Inflammatory macrophage treated with lipopolysaccharide for 4 hours (primary cell): ENCODE measurements at places on chromosomes 13 and 19.

- no peak for DNase-seq
These were observed 20.1 kb upstream of the RAB20 start for GRCh38 chr13:110581506-110582185.

DNA sequence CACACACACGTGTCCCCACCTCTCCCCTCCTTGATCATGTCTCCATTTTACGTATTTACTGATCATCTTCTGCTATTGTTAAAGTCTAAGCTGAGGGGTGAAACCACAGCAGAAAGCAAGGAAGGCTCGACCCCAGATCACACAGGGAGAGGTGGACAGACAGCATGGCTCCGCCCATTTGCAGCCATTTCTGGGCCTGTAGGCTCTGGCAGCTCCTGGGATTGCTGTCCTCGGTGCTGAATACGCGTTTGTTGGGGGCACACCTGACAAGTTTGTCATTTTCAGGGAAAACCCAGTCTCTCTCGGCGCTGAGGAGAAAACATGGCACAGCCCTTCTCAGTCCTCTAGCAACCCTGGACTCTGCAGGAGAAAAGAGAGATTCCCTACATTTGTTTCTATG, 8.0 kb downstream of the TMEM86B start:
- DNase-seq: no peak

DNA sequence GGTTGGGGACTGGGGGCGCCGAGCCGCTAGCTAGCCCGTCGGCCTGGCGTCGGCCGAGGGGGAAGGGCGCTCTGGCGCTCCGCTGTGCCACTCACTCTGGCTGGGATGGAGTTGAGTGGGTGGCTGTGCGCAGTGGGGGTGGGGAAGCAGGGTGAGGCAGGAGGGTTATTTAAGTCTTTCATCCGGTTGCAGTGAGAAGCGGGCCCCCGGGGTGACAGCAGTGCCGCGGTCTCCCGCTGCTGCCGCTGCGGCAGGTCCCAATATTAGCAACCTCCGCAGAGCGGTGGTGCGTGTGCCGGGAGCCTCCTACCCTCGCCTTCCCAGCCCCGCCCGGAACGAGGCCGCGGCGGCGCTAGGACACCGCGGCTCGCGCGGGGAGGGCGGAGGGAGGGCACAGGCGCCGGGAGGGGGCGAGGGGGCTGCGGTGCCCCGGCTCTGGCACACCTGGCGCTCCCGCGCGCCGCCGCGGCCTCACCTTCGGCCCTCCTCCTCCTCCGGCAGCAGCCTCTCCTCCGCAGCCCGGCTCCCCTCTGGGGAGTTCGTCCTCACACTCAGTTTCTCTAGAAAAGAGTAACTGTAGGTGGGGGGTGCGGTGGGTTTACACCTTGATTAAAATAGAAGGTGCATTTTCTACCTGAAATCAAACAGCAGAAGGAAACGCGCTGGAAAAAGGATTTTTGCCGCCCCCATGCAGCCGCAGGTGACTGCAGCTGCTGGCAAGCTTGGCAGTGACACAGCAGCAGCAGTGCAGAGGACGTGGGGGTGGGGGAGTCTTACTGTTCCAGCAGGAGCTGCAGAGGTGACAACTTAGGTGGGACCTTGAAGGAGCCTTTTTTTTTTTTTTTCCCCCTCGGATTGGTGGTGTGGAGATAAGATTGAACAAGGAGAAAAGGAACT, 4.5 kb downstream of the FGF9 start:
- DNase-seq: no peak

DNA sequence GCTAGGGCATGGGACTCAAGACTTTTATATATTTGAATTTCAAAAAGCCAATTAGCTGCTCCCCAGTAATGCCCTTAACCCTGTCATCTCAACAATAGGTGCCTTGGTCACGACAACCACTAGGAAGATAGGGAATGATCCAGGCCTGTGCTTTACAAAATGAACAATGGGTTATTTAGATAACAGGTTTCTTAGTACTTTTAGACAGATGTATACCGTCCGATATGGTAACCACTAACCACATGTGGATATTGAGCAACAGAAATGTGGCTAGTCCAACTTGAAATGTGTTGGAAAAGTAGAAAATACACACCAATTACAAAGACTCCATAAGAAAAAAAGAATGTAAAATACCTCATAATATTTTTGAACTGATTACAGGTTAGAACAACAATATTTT, 201.2 kb downstream of the LHFPL6 start:
- DNase-seq: no peak

- DNase-seq: no peak
These were observed 14.9 kb downstream of the ZNF283 start for GRCh38 chr19:43842007-43842406.

- DNase-seq: no peak
These were observed 11.7 kb upstream of the FAM216B start for GRCh38 chr13:42769650-42770049.

DNA sequence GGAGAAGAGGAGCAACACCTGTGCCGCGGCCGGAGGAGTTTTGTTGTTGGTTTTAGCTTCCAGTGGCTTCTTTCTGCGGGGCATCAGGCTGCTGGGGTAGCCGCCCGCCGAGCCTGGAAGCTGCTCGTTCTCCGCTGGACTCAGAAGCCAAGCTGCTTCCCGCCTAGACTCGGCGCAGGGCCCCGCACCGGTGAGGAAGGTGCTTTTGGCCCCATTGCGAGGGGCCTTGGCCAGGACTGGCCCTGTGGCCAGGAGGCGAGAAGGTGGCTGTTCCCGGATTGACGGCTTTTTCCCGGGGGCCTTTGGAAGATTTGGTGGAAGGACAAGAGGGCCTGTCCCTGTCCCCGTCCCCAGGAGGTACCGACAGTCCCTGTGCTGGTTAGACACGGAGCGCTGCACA, 28.8 kb downstream of the CERS1 start:
- DNase-seq: no peak

DNA sequence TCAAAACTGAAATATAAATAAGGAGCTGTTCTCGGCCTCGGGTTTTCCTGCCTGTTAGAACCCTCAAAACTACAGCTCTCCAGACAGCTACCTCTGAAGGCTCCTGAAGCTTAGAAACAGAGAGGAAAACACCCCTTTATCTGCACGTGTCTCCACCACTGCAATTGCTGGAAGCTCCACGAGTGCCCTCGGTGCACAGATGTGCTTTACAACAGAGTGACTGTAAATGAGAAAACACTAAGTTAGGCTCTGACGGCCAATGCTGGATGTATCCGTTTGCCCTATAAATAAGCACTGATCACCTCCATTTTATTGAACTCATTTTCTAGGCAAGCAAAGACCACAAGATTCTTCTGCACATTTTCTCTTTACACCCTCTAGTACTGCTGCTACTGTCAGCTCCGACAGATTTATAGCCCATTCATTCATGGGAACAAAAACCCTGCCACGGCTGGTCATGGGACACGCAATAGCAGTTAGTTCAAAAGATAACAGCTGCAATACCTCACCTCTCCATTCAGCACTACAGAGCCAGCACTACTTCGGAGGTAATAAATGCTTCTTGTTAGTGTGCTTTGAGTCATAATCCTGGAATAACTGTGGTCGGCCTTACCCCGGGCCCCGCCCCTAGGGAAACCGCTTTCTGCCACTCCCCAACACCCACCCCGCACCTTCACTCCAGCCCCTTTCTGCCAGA, 241.1 kb upstream of the ZNF507 start:
- no peak for DNase-seq

DNA sequence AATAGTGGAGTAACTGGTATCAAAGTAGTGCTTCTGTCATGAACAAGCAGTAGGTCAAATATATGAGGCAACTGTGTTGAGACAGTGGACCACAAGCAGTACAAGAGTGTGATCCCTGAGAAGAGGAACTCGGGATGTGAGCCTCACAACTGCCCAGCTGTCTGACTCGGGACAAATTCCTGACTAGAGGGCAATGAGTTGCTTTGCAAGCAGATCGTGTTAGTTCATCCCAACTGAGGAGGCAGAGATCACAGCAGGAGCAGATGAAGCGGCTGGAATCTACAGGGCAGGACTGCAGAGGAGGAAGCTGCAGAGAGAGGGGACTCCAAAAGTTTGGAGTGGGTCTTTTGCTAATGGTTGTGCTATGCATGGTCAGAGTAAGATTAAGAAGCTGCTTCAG, 741.1 kb downstream of the DIAPH3 start:
- no peak for DNase-seq

DNA sequence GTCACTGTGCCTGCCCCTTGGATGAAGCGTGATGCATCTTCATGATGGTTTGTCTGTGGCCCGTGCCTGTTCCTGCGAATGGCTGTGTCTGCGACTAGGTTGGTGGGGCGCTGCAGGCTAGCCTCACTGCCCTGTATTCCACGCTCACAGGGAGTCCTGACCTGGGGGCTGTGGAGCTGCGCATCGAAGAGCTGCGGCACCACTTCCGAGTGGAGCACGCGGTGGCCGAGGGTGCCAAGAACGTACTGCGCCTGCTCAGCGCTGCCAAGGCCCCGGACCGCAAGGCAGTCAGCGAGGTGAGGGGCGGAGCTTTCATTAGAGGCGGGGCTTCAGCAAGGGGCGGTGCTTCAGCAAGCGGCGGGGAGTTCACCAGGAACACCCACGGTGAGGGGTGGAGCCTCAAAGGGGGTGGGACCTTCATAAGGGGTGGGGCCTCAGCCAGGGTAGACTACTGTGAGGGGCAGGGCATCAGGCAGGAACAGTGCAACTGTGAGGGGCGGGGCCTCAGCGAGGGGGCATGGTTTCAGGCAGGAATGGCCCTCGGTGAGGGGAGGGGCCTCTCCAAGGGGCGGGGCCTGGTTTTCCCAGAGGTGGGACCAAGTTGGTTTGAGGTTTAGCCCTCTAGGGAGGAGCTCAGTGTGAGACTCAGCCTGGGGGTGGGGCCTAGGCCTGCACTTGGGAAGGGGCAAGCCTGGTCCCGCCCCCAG, 17.2 kb downstream of the PKN1 start:
- peak; percentile 65 for DNase-seq

GRCh38 chr13:97344265-97345175, 89.4 kb upstream of the RAP2A start:
- DNase-seq: peak; percentile 41

GRCh38 chr19:50710094-50710493, 9.5 kb downstream of the SHANK1 start:
- no peak for DNase-seq

GRCh38 chr13:28754698-28755545, 36.2 kb upstream of the SLC46A3 start:
- DNase-seq: peak; percentile 53
